ENCODE measurements at places on chromosomes 5 and 9. TPM values are rescaled to one million over a fixed set of nuclear protein-coding genes. Genes with fewer than 3 reads are reported as not detected.

Gene IFNA21
- total RNA-seq, result not detected

Gene SIT1
- total RNA-seq, result not detected

Gene PCDHA4
- total RNA-seq, result 6.8 TPM

Gene FGD3
- 2.7 TPM for total RNA-seq

- DNase-seq, result no peak
Observed at GRCh38 chr9:75653750-75654149, 236.7 kb upstream of the PCSK5 start.

DNA sequence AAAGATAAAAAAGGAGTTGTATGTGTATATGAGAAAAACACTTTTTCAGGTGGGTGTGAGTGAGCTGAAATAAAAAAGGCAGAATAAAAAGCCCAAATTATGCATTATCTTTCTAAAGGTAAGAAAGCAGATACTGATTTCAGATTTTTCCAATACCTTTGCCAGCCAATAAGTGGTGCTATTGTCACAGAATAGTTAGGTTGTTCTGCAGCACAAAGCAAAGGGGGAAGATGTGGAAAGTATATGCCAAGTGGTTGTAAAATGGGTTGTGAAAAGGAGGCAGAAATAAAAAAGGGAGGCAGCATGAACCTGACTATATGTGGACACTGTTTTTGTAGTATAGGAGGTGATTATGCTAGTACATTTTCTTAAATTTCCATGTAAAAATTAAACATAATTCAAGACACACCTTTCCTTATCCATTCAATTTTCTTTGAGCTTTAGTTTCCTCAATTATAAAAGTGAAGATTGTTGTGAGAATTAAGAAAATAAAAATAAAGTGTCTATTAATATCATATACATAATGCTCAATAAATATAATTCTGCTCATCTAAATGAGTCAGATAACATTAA is 106.7 kb downstream of the SMIM15 start:
- no peak for DNase-seq

GRCh38 chr5:102863058-102863457 is 108.0 kb downstream of the PAM start:
- no peak for DNase-seq

- DNase-seq, result no peak
Observed at GRCh38 chr5:89407054-89407453, 524.1 kb upstream of the MEF2C start.

- no peak for DNase-seq
Observed at GRCh38 chr5:9538504-9538903, 7.4 kb downstream of the SEMA5A start.

DNA sequence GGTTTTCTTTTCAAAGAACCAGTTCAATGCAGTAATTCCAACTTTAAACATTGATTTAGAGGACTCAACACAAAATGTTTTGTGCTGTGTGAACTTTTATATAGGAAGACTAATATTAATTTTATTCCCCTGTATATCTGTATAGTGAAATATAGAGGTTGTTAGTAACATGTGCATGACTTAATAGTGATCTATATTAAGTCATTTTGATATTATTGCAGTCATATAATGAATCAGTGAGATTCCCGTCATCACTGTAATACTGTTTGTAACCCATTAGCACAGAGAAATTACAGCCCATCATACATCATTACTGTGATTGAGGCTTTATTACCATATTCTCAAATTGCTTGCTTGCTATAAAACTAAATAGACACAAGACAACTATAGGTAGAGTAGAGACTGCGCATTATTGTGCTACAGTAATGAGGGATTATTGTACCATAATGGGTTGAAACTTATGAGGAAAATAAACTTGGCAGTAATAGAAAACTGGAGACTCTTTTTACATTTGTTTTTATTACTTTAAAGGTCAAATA is 170.7 kb downstream of the RANBP17 start:
- no peak for DNase-seq

DNA sequence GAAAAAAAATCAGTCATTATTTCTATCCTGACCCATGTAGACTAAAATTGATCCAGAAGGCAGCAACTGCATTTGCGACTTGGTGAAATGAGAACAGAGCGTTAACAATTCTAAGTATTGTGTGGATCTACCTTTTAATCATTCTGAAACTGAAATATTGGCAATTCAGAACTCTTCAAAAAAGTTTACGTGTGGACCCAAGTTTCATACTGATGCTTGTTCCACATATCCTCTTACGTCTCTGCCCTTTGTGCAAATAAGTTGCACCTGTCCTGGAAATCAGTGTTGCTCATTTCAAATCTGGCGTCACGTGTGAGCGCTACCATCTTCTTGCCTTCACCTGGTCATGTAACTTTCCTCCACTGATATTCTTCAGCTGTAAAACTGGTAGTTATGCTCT is 74.7 kb downstream of the NTRK2 start:
- no peak for DNase-seq

DNA sequence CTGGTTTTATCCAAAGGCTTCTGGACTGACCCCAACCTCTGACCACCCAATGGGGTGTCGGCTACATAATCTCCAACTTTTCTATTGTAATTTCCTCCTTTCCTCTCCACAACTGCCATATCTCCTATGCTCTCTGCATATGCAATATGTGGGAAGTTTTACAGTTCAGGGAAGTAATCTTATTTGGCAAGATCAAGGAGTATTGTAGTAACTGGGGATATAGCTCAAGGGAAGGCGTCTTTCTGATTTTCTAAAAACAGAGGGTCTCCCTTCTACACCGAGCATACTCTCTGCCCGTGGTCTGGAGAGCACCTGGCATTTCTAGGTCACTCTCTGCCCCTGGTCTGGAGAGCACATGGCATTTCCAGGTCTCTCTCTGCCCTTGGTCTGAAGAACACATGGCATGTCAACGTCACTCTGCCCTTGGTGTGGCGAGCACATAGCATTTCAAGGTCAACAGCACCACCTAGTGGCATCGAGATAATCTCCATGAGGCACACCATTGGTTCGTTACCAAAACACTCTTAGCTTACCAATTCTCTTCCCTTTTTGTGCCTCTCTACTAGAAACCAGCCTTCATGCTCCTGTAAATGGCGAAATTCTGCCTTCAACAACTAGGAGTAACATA is 616.4 kb upstream of the NUDT12 start:
- no peak for DNase-seq

DNA sequence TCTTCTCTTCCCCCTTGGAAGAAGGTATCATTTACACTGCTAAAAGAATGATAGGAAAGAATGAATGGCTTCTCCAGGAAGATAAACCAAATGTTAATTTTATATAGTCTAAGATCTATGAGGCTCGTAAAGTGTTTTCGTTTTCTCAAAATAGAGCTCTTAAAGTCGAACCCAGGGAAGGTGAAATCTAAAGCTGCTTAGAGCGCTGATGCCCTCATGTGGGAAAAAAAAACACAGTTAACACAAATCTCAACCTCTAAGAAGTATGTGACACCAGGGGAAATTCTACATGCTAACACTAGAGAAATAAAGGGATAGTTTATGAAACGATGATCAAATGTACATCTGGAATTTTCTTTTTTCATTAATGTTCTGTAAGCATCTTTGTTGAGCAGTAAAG is 257.9 kb downstream of the RASEF start:
- DNase-seq, result no peak

All from dorsolateral prefrontal cortex (tissue), 122 donors.